ENCODE measurements at places on chromosomes 2 and 18. TPM values are rescaled to one million over a fixed set of nuclear protein-coding genes. Genes with fewer than 3 reads are reported as not detected.

GRCh38 chr2:237501892-237502513 is 15.0 kb downstream of the MLPH start:
- no peak for DNase-seq

- DNase-seq: no peak
Observed at GRCh38 chr2:67498931-67499330, 101.8 kb downstream of the ETAA1 start.

DNA sequence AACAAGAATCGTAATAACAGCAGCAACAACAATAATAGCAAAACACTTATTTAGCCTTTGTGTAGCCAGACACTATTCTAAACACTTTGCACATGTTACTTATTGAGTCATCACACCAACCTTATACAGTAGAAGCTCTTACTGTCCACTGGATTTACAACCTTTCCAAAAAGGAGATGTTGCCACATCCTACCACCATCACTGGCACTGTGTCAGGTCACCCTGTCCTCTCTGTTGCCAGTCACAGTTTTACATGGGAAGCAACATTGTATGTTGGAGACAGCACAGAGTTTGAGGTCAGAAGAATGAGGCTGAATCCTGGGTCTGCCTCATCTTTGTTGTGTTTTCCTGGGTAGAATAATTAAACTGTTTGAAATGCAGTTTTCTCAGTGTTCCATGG is 201.4 kb upstream of the EPAS1 start:
- no peak for DNase-seq

- DNase-seq: no peak
Observed at GRCh38 chr2:70541481-70542020, 12.1 kb downstream of the TGFA start.

GRCh38 chr2:210633699-210634098 is 77.3 kb downstream of the CPS1 start:
- DNase-seq: no peak

- DNase-seq: no peak
Observed at GRCh38 chr18:58241877-58242276, 197.9 kb downstream of the NEDD4L start.

Gene BMP10
- total RNA-seq: not detected

Gene TDRD15
- total RNA-seq: not detected

Gene TMEM150A
- 19.8 TPM for total RNA-seq

Gene PSD4
- total RNA-seq: 1.3 TPM

Gene SERPINB4
- total RNA-seq: 0.96 TPM
